ENCODE measurements at places on chromosomes 7 and 10. TPM values are rescaled to one million over a fixed set of nuclear protein-coding genes. Genes with fewer than 3 reads are reported as not detected.

- no peaks in the 10 kb centered on the region for H3K36me3 ChIP-seq
- H3K27ac ChIP-seq = no peak overlapping the region
- H3K4me3 ChIP-seq = no peak overlapping the region
- no peaks in the 10 kb centered on the region for H3K27me3 ChIP-seq
These were observed 184.7 kb upstream of the FZD1 start for GRCh38 chr7:91079487-91079886.

The SYCE1 gene
- total RNA-seq = 1.7 TPM

- H3K27ac ChIP-seq = no peak overlapping the region
- H3K4me3 ChIP-seq = no peak overlapping the region
- H3K36me3 ChIP-seq = peaks cover 36% of the 10 kb centered on the region
- peaks cover 6% of the 10 kb centered on the region for H3K4me1 ChIP-seq
- no peaks in the 10 kb centered on the region for H3K27me3 ChIP-seq
These were observed 42.7 kb upstream of the PPIF start for GRCh38 chr10:79304479-79305087.

DNA sequence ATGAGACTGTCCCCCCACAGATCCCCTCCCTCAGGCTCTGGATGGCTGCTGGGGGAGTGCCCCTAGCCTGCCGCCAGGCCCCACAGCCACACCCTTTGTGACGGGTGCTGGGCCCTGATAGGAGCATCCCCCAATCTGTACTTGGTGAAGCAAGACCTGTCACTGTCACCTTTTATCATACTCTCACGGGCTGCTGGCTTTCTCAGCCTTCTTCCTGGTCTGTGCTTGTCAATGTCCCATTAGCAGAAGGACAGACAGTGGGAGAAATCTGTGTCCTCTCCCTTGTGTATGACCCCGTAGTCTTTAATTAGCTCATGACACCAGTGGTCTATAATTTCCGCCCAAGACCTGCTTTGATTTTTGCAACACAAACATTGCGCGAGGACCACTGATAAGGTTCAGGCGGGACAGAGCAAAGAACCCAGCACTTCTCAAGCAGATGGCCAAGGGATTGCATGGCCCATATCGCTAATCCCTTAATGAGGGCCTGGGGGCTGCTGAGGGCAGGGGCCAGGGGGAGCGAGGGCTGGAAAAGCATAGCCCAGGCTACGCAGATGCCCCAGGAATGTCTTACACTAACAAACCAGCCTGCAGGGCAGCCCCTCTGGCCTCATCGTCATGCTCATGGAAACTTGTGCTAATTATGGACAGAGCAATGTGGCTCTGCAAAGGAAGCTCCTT is 127.8 kb downstream of the PTPN20 start:
- no peaks in the 10 kb centered on the region for H3K4me1 ChIP-seq
- H3K4me3 ChIP-seq = no peak overlapping the region
- no peaks in the 10 kb centered on the region for H3K27me3 ChIP-seq

The GSTO2 gene
- total RNA-seq = 1.5 TPM

The ZNF467 gene
- 0.88 TPM for total RNA-seq

GRCh38 chr10:71681977-71682376 is 37.6 kb downstream of the C10orf105 start:
- H3K4me1 ChIP-seq = no peaks in the 10 kb centered on the region
- no peaks in the 10 kb centered on the region for H3K36me3 ChIP-seq
- no peak for DNase-seq
- no peaks in the 10 kb centered on the region for H3K27me3 ChIP-seq
- no peak overlapping the region for H3K4me3 ChIP-seq

The CCL24 gene
- total RNA-seq = not detected

Measured in naive thymus-derived CD8-positive, alpha-beta T cell (primary cell).